Activated CD4-positive, alpha-beta T cell treated with anti-CD3 and anti-CD28 coated beads, Interleukin-2, amount 10 ng/mL, durations not matched to agents 24 days and 14 days (primary cell): ENCODE measurements at places on chromosomes 13 and 19. TPM values are rescaled to one million over a fixed set of nuclear protein-coding genes. Genes with fewer than 3 reads are reported as not detected.

TMIGD2 gene
- 13.3 and 14.0 TPM in 2 replicates for total RNA-seq

TLE6 gene
- total RNA-seq: 1.1 and 1.3 TPM in 2 replicates

STXBP2 gene
- 83.4 and 84.3 TPM in 2 replicates for total RNA-seq

HIPK4 gene
- not detected in 2 replicates for total RNA-seq

KCTD12 gene
- total RNA-seq: 11.8 and 12.9 TPM in 2 replicates

DNA sequence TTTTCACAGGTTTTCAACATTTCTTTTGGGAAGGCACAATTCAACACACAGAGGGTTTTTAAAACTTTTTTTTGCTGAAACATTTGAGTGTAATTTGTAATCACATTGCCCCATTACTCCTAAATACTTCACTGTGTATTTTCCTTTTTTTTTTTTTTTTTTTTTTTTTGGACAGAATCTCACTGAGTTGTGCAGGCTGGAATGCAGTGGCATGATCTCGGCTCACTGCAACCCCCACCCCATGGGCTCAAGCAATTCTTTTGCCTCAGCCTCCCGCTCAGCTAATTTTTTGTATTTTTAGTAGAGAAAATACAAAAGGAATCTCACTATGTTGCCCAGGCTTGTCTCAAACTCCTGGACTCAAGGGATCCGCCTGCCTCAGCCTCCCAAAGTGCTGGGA lies 14.8 kb upstream of the DNAJC15 start:
- DNase-seq: no peak

DNA sequence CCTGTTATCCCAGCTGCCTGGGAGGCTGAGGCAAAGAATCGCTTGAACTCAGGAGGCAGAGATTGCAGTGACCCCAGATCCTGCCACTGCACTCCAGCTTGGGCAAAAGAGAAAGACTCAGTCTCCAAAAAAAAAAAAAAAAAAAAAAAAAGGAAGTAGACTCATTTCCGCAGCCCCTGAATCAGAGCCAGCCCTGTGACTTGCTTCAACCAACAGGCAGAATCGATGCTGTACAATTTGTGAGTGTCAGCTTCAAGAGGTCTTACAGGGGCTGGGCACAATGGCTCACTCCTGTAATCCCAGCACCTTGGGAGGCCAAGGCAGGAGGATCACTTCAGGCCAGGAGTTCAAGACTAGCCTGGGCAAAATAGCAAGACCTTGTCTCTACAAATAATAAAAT lies 12.8 kb downstream of the ANKRD27 start:
- no peak for DNase-seq

DNA sequence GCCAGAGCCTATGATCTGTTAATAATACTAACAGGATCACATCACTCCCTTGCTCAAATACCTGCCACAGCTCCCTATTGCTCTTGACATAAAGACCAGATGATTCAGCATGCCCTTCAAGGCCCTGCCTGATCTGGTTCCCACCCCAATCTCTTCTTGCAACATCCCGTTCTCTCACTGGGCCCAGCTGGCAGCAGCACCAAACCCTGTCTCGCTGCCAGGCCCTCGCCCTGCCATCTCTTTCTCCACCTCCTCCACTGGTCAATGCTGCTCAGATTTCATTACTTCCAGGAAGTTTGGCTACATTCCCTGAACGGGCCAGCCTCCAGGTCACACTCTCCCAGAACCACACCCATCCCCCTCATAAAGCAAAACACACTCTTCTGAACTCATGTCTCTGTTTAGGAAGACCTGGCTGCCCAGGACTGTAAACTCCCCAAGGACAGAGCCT lies 8.6 kb upstream of the BCAT2 start:
- DNase-seq: no peak

GRCh38 chr19:15631817-15632216 lies 8.9 kb upstream of the CYP4F3 start:
- DNase-seq: peak; percentile 67

DNA sequence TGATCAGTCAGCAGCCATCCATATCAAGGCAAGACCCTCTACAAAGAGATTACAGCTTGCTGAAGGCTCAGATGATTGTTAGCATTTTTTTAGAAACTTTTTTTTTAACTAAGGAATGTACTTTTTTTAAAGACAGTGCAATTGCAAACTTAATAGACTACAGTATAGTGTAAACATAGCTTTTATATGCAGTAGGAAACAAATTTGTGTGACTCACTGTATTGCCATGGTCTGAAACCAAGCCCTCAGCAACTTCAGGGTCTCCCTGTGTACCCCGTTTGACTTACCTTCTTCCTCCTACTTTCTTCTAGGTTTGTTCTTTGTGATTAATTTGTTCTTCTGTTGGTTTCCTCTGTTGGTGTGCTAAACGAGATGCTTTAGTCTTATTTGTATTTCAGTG lies 93.0 kb upstream of the TEX29 start:
- DNase-seq: no peak

DNA sequence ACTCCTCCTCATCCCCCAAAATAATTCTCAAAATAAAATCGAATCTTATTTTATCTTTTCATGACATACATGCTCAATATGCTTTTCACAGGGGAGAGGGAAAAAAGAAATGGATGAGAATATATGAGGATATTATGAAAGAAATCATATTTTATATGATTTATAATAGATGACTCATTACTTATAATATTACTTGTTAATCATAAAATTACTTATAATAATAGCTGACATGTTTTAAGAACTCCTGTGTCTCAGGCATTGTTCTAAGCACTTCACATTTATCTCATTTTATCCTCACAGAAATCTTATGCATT lies 3.0 kb upstream of the CEACAM3 start:
- DNase-seq: no peak

DNA sequence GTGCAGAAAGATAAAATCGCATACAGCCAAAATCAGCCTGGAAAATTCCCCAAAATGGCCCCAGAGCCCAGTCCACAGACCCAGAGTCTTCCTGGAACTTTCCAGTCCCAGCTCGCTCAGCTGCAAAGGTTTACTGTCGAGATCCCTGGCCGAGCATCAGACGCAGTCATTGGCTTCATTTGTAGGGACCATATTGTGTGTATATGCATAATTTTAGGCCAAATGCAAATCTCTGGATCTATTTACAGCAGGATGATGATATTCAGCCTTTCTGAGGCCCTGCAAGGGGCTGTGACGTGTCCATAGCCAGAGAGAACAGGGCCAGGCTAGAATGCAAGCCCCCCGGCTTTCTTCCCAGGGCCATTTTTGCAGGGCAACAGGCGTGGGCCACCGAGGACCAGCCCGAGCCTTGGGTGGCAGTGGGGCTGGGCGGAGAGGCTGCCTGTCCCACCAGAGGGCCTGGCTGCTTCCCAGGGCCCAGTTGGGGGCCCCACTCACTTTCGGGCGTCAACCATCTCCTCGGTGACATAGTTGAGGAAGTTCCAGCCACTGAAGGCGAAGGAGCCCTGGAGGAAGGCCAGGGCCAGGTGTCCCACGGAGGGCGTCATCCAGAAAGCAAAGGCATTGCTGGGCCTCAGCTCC lies 13.7 kb downstream of the SLC7A10 start:
- no peak for DNase-seq

DNA sequence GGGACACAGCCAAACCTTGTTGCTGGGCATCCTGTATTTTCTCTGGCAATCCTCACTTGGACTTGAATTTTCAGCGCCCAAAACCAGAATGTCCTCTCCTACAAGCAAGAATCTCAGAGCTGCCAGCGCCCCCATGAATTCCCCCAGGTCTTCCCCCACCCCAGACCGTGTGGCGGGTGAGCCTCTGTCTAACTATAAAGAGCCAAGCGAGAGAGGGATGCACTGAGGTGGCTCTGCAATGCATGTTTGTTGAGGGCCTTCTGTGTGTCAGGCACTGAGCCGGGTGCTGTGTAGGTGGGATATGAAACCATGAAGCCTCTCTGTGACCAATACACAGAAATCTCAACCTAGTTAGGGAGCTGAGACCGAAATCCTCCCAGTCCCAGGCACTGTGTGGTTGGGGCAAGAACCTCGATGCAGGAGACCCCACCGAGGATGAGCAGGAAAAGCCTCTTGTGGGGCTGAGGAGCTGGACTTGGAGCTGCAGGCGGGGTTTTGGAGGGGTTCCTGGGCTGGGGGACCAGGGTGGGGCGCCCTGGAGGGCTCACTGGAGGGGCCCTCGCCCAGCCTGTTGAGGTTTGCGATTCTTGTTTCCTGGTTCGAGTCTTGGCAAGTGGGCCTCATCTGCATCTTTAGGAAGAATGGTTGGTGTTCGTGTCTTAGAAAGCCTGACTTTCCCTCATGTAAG lies 12.4 kb upstream of the PROZ start:
- DNase-seq: no peak

GRCh38 chr13:57925751-57926150 lies 294.2 kb downstream of the PCDH17 start:
- no peak for DNase-seq

DNA sequence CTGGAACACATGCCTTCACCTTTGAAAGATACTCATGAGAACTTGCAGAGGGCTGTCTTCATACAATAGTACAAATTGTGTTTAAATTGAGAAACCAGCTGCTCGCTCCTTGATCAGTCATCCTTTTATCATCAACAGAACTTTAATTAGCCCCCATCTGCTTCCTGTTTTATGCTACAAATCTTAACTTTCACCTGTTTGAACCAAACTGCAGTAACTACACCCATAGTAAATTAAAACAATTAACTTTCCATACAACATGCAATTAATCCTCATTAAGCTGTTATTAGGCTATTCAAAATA lies 85.2 kb downstream of the FOXO1 start:
- no peak for DNase-seq

- DNase-seq: peak; percentile 57
Measured at GRCh38 chr19:56217039-56217949, 15.2 kb downstream of the ZSCAN5C start.

- DNase-seq: no peak
Measured at GRCh38 chr13:90751026-90751425, 596.5 kb upstream of the MIR17HG start.

- no peak for DNase-seq
Measured at GRCh38 chr19:28656644-28657043, 556.3 kb downstream of the UQCRFS1 start.

- DNase-seq: no peak
Measured at GRCh38 chr13:31773538-31773937, 34.2 kb downstream of the RXFP2 start.

DNA sequence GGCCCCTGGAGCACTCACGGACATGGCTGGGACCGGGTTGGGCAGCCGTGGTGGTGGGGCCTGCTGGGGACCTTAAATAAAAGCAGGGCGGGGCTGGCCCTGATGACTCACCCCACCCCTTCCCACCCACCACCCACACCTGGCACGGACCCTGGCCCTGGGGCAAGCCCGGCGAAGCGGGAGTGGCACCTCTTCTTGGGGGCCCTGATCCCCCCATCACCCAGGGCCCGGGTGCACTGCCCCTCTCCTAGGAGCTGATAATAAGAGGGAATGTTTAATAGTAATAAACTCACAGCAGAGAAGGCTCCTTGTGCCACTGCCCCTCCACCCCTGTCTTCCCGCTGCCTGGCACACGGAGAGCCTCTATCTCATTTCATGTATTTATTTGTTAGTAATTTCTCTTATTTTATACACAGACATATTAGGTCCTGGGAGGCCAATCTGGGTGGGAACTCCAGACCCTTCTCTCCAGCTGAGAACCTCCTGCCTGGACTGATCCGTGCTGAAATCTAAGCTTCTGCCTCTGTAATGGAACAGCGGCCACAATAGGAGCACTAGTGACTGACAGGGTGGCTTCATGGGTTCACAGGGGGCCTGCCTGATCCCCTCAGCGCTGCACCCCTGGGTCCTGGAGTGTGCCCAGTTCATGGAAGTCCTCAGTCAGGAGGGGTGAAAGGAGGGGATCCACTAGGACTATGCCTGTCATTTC lies at the start of gene LGALS7:
TSS of gene LGALS7 (minus strand) at position 49 of the 709 bp plus-strand sequence. CDS start at position 24, 25 bp downstream.
- DNase-seq: no peak
